ENCODE measurements at places on chromosomes 5 and 9.

DNA sequence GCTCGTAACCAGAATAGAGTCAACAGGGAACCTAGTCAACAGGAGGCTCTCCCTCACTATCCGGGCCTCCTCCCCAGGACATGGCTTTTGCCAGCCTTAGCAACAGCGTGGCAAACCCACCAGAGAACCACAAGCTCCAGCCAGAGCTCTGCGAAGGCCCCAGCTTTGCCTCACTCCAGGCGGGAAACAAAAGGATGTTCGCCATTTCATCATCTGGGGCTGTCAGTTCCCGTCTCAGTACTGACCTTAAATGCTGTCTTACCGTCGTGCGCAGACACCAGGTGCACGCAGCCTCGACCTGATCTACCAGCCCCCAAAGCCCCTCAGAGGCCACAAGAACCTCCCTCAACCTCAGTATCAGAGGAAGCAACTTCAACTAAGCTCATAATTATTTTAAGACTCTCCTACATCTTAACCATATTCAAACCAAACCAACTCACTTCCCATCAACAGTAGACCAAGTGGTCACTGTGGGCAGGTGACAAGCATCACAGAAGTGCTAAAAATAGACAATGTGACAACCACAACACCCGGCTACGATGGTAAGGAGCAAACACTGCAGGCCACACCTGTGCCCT lies 71.4 kb downstream of the SEMA4D start:
- DNase-seq, result no peak

DNA sequence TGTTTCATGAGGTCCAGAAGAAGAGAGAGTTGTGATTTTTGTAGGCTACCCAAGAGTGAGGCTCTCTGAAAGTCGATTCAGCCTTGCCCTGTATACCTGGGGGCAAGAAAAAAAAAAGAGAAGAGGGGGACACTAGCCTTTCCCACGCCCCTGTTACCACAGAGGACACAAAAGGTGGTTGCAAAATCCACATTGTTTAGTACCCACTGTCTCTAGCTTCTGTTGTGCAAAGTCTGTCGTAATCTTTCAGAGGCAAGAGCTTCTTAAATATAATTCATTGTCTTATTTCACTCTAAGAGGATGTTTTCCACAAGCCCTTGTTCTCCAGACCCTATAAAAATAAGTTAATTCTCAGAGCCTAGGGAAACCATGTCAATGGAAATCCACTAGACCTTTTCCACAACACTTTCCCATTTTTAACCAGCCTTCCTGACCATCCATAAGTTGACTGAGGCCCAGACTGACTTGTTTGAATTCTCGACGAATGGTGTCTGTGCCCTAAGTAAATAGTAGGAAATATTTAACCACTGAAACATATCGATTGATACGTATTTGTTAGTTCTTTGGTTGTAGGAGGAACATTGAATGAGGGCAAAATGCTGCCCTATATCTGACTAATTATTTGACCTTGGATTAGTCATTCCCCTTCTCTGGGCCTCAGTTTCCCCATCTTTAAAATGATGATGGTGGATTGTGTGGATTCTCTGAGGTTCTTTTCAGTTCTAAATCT lies 182.7 kb downstream of the PAPPA start:
- peak; percentile 82 for DNase-seq

DNA sequence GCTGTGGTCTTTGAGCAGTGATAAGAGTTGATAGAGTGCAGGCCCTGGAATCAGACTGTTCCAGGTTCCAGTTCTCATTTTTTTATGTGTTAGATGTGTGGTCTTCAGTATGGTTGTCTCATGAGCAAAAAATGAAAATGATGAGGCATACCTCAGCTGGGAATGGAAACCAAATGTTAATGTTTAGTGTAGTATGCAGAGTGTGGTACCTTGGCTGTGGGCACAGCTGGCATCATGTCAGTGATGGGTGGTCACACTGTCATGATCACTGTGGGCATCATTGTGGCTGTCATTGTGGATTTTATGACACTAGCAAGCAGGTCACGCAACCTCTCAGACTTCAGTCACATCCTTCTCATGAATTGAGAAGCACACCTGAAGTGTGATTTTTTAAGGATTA lies 6.4 kb downstream of the ABLIM3 start:
- DNase-seq, result no peak

- no peak for DNase-seq
Measured at GRCh38 chr5:178208540-178209227, 4.4 kb downstream of the HNRNPAB start.

GRCh38 chr5:109900911-109901627 lies 211.3 kb downstream of the MAN2A1 start:
- no peak for DNase-seq

DNA sequence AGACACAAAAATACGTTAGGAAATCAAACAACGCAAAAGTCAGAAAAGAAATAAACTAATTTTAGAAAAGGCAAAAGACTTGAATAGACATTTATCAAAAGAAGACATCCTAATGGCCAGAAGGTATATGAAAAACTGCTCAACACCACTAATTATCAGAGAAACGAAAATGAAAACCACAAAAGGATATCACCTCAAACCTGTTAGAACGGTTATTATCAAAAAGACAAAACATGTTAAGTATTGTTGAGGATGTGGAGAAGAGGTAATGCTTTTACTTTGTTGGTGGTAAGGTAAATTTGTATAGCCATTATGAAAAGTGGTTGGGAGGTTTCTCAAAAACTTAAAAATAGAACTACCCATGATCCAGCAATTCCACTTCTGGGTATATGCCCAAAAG lies 230.0 kb upstream of the RGMB start:
- DNase-seq, result no peak

GRCh38 chr5:72067682-72068470 lies 39.4 kb upstream of the MAP1B start:
- peak; percentile 67 for DNase-seq

DNA sequence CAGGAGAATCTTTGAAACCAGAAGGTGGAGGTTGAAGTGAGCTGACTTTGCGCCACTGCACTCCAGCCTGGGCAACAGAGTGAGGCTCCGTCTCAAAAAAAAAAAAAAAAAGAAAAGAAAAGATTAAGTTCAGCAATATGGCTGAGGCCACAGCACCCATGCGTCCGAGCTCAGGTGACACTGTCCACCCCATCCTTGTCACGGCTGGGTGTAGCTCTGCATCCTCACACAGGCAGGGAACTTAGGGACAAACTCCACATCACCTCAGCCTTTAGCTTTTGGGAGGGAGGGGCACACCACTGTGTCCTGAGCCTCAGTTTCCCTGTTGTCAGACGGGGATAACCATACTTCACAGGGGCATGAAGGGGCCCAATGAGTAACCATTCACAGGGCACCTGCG lies 15.5 kb downstream of the FGD3 start:
- DNase-seq, result no peak

GRCh38 chr5:56530626-56531138 lies 284.7 kb upstream of the MAP3K1 start:
- no peak for DNase-seq

- DNase-seq, result no peak
Measured at GRCh38 chr5:66689522-66690220, 93.5 kb downstream of the MAST4 start.

GRCh38 chr9:131101207-131101964 lies 5.1 kb downstream of the AIF1L start:
- DNase-seq, result no peak

GRCh38 chr9:18601026-18601425 lies 127.1 kb downstream of the ADAMTSL1 start:
- no peak for DNase-seq

DNA sequence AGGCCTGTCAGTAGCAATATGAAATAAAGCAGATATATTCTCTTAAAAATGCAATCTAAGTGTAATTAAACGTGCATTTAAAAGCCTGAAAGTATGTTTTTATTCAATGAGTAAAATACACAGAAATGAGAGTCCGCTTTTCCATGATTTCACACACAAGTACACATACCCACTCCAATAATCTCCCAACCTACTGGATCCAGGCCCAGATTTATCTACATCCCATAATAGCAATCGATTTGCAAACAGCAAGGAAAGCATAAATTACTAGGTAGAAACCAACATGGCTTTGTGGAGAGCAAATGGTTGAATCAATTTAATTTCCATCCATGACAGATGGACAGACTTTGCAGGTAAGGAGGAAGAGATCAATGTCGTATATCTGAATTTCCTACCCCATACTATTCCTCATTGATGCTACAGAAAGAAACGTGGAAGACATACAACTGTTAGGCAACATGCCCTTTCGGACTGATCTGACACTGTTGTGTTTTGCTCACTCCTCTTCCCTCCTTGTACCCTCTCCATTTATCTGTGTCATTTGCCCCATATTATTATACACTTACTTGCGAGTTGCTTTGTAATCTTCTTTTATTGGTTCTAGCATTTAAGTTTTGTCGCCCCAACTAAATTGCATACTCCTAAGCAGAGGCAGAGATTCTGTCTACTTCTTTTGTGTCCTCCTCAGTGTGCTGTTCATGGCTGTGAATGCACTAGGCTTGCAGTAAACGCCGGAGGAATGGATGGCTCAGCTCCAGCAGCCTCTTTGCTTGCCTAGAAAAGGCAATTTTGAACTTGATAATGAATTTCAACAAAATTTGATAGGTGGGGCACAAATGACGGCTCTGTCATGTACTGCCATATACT lies 133.6 kb downstream of the NFIB start:
- DNase-seq, result no peak

GRCh38 chr9:128420651-128421481 lies at the start of gene CERCAM:
Gene CERCAM (plus strand): TSS chr9:128420857. CDS start chr9:128420878, 21 bp downstream.
- peak; percentile 42 for DNase-seq

DNA sequence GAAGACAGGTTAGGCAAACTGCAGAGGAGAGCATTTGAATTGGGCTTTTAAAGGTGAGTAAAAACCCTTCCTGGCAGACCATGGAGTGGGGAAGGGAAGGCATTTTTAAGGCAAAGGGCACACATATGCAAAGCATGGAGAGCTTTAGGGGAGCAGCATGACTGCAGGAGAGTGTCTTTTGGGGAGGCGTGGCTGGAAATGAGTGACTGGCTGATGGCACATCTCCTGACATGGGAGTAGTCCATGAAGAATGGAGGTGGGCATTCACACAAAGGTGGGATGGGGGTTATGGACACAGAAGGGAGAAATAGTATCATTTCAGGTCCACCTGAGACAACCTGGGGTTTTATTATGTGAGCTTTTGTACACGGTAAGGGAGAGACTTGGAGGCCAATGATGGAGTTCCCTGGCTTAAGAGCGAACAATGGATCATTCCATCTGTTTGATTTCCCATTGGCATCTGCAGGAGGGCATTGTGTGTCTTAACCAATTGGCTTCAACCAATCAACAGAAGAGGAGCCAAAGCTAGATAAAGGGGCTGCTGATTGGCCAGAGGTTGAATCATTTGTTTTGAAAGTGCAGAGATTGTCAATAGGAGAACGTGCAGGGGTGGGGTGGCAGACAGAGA lies 2.1 kb downstream of the NSG2 start:
- DNase-seq, result no peak

DNA sequence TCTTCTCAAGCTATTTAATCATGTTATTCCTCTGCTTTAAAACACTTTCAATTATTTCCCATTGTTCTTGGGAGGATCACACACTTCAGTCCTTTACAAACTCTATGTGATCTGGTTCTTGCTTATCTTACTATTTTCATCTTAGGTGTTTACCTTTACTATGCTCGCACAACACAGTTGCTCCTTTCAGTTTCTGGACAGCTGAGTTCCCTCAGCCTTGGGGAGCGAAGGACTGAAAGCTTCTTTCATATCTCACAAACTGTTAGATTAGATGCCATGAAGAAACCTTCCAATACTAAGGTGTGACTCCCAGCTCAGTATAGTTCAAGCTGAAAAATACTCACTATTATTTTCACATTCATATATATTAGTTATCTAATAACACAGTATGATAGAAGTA lies 117.9 kb downstream of the CDC42SE2 start:
- no peak for DNase-seq

GRCh38 chr5:132667309-132667708 lies 6.5 kb upstream of the IL4 start:
- DNase-seq, result no peak

DNA sequence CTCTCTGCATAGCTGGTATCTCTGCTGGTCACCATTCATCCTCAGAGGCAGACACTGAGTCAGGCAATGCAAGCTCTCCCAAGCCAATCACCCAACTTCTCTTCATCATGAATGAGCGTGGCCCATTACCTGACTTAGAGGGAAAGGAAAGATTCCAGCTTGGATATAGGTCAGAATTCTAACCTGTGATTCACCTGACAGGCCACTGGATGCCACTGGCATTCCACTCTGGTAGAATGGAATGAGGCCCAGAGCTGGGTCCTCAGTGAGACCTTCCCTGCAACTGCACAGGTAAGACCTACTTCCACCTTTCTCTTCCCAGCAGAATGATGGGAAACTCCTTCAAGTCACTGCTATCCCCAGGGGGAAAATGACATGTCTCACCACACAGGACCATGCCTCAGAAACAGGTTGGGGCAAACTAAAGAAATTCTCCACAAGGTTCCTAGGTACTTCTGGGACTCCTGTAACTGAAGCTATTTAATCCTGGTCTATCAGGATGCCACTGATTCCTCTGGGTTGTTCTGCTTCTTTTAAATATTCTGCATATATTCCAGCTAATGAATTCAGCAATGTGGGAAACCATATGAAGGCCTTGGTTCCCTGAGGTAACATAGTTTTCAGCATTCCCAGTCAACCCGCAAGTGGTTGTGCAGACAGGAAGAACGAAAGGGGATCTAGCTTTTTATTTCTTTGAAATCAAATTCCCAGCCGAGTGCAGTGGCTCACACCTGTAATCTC lies 62.0 kb downstream of the SUSD1 start:
- peak; percentile 7 for DNase-seq

- DNase-seq, result no peak
Measured at GRCh38 chr5:133371371-133372155, 240.8 kb downstream of the FSTL4 start.

GRCh38 chr5:90915393-90915792 lies 356.8 kb downstream of the ADGRV1 start:
- DNase-seq, result no peak

DNA sequence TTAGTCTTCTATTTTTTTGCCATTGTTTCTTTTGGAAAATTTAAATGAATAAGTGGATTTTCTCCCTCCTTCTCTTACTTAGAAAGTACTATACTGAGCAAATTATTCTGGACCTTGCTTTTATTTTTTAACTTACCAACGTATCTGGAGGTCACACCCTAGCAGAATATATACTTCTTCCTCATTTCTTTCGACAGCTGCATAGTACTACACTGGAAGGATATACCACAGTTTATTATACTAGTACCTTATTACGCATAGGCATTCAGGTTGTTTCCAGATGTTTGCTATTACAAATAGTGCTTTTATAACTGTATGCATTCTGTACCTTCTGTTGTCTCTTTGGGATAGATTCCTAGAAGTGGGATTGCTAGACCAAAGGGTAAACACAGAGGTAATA lies 16.7 kb downstream of the RC3H2 start:
- no peak for DNase-seq

- DNase-seq, result peak; percentile 83
Measured at GRCh38 chr5:135359374-135360165, 39.5 kb downstream of the MACROH2A1 start.

GRCh38 chr5:13987843-13988464 lies 43.5 kb upstream of the DNAH5 start:
- DNase-seq, result peak; percentile 69

All from fibroblast of villous mesenchyme (primary cell).